ENCODE measurements at places on chromosomes 16 and 17. TPM values are rescaled to one million over a fixed set of nuclear protein-coding genes. Genes with fewer than 3 reads are reported as not detected.

DNA sequence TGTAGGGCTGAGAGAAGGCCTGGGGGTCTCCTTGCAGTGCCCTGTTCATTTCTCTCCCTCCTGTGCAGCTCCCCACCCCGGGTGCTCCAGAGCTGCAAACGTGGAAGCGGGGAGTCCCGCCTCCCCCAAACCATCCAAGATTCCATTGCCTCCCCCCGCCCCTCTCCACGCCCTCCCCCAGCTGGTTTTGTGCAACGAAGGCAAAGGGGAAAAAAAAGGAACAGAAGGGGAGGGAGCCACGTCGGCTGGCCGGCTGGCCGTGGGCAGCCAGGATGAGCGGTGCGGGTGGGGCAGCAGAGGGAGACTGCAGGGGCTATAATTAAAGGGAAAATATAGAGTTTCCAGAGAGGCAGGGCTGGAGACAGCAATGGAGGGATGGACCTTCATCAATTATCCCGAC is 1.7 kb upstream of the COL1A1 start:
- peak overlapping the region; percentile 76 for H3K27ac ChIP-seq
- no peaks in the 10 kb centered on the region for H3K36me3 ChIP-seq
- DNase-seq, result no peak
- peaks cover 50% of the 10 kb centered on the region for H3K4me1 ChIP-seq

GRCh38 chr17:48722915-48723422 is at the start of gene PRAC2:
Gene PRAC2 (plus strand): TSS chr17:48723185. CDS start chr17:48724411, 1,226 bp downstream.
- H3K27me3 ChIP-seq, result peaks cover 100% of the 10 kb centered on the region
- peaks cover 48% of the 10 kb centered on the region for H3K4me1 ChIP-seq
- no peaks in the 10 kb centered on the region for H3K36me3 ChIP-seq
- no peak within 1 kb of the TSS for H3K4me3 ChIP-seq
- no peak for DNase-seq

- H3K36me3 ChIP-seq, result peaks cover 23% of the 10 kb centered on the region
- H3K4me1 ChIP-seq, result peaks cover 63% of the 10 kb centered on the region
- peak overlapping the region; percentile 62 for H3K27ac ChIP-seq
- H3K27me3 ChIP-seq, result no peaks in the 10 kb centered on the region
- no peak for DNase-seq
- H3K4me3 ChIP-seq, result no peak overlapping the region
These were observed 58.5 kb downstream of the TBC1D16 start for GRCh38 chr17:79977161-79977631.

- H3K4me3 ChIP-seq, result no peak overlapping the region
- H3K27ac ChIP-seq, result peak overlapping the region; percentile 52
- H3K4me1 ChIP-seq, result peaks cover 19% of the 10 kb centered on the region
- no peaks in the 10 kb centered on the region for H3K36me3 ChIP-seq
These were observed 62.6 kb downstream of the ZFHX3 start for GRCh38 chr16:72985148-72985941.

GRCh38 chr17:59545942-59546341 is 19.5 kb upstream of the DHX40 start:
- no peak for DNase-seq
- H3K4me1 ChIP-seq, result no peaks in the 10 kb centered on the region
- H3K36me3 ChIP-seq, result no peaks in the 10 kb centered on the region
- H3K27ac ChIP-seq, result no peak overlapping the region
- H3K27me3 ChIP-seq, result no peaks in the 10 kb centered on the region

DNA sequence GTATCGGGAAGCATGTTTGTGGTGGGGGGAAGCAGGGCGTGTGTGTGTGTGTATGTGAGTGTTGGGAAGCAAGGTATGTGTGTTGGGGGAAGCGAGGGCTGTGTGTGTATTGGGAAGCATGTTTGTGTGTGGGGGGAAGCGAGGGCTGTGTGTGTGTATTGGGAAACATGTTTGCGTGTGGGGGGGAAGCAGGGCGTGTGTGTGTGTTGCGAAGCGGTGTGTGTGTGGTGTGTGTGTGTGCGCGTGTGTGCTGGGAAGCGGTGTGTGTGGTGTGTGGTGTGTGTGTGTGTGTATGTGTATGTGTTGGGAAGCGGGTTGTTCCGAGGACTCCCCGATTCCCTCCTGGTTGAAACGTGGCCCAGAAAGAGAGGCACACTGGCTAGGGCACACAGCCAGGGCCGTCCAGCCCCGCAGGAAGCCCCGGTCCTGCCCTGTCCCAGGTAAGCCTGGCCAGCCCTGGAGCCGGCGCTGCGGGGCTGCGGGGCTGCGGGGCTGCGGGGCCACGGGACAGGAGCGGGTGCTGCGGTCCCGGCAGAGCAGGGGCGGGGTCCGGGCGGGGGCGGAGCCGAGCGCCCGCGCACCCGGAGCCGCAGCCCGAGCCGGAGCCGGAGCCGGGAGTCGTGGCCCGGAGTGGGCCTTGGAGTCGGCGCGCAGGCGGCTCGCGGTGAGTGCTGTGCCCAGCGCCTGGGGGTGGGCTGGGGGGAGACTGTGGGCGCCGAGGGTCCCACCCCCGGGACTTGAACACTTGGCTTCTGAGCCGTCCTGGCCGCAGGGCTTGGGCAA is at the start of gene NOD2:
NOD2 (plus strand) TSS at position 608 of the 783 bp plus-strand sequence. CDS start 5,890 bp downstream, outside the sequence.
- H3K36me3 ChIP-seq, result no peaks in the 10 kb centered on the region
- H3K27ac ChIP-seq, result no peak within 1 kb of the TSS
- H3K27me3 ChIP-seq, result peaks cover 12% of the 10 kb centered on the region
- H3K4me1 ChIP-seq, result peaks cover 36% of the 10 kb centered on the region
- peak; percentile 32 for DNase-seq

DNA sequence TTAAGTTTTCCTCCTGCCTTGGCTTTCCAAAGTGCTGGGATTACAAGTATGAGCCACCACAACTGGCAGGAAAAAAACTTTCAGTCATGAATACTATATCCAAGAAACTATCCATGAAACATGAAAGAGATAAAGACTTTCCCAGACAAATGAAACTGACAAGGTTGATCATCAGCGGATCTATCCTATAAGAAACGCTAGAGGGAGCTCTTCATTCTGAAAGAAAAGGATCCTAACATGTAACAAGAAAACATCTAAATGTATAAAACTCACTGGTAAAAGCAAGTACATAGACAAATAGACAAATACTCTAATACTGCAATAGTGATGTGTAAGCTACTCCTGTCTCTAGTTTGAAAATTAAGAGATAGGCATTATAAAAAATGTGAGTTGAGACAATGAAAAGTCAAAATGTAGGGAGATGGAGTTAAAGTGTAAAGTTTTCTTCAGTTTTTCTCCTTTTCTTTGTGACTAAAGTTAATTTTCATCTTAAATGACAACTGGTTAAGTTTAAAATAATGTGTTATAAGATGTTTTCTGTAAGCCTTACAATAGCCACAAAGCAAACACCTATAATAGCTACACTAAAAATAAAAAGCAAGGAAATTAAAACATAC is 79.6 kb upstream of the TEKT1 start:
- H3K27me3 ChIP-seq, result peaks cover 3% of the 10 kb centered on the region
- DNase-seq, result no peak
- H3K4me1 ChIP-seq, result peaks cover 6% of the 10 kb centered on the region
- no peaks in the 10 kb centered on the region for H3K36me3 ChIP-seq
- no peak overlapping the region for H3K4me3 ChIP-seq
- H3K27ac ChIP-seq, result no peak overlapping the region

DNA sequence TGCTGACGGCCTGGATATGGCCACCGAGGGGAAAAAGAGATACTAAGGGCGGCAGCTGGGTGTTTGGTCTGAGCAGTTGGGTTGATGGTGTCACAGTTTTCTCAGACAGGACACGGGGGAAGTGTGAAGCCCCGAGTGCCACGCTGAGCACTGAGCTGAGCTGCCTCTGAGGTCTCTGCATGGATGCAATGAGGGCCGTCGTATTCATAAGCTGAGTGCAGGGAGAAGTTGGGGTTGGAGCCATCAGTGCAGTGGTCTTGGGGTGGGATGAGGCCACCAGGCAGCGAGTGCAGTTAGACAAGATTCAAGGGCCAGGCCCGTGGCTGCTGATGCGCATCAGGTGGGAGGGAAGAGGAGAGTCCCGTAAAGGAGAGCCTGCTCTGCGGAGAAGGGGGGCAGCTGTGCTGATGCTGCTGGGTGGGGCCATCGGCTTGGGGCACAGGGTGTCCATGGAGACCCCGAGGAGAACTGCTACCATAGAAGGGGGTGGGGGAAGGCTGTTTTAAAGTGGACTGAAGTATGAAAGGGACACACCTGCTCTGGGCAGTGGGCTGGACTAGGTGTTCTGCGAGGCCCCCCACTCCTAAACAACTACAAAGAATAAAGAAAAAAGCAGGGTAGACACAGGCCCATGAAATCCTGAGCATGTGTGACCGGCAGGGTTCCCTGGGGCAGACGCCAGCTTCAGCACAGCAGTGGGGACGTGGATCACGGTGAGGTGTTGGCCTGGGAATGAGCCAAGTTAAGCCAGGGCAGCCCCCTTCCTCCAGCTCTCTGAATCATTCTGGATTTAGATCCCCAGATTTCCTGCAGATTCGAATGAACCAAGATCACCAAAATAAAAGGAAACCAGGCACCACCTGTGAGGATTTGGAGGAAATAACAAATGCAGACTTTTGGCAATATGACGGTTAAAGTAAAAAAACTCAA is 19.7 kb downstream of the IL34 start:
- no peaks in the 10 kb centered on the region for H3K27me3 ChIP-seq
- H3K4me3 ChIP-seq, result no peak overlapping the region
- DNase-seq, result no peak
- peaks cover 92% of the 10 kb centered on the region for H3K36me3 ChIP-seq
- H3K4me1 ChIP-seq, result peaks cover 20% of the 10 kb centered on the region

- peaks cover 14% of the 10 kb centered on the region for H3K36me3 ChIP-seq
- H3K4me3 ChIP-seq, result no peak overlapping the region
- DNase-seq, result no peak
- no peak overlapping the region for H3K27ac ChIP-seq
- peaks cover 17% of the 10 kb centered on the region for H3K4me1 ChIP-seq
These were observed 164.5 kb downstream of the NTN1 start for GRCh38 chr17:9185688-9186284.

- H3K4me3 ChIP-seq, result no peak overlapping the region
- H3K27ac ChIP-seq, result no peak overlapping the region
- H3K36me3 ChIP-seq, result no peaks in the 10 kb centered on the region
- DNase-seq, result no peak
- H3K27me3 ChIP-seq, result no peaks in the 10 kb centered on the region
These were observed 157.3 kb downstream of the CDH13 start for GRCh38 chr16:82783933-82784572.

DNA sequence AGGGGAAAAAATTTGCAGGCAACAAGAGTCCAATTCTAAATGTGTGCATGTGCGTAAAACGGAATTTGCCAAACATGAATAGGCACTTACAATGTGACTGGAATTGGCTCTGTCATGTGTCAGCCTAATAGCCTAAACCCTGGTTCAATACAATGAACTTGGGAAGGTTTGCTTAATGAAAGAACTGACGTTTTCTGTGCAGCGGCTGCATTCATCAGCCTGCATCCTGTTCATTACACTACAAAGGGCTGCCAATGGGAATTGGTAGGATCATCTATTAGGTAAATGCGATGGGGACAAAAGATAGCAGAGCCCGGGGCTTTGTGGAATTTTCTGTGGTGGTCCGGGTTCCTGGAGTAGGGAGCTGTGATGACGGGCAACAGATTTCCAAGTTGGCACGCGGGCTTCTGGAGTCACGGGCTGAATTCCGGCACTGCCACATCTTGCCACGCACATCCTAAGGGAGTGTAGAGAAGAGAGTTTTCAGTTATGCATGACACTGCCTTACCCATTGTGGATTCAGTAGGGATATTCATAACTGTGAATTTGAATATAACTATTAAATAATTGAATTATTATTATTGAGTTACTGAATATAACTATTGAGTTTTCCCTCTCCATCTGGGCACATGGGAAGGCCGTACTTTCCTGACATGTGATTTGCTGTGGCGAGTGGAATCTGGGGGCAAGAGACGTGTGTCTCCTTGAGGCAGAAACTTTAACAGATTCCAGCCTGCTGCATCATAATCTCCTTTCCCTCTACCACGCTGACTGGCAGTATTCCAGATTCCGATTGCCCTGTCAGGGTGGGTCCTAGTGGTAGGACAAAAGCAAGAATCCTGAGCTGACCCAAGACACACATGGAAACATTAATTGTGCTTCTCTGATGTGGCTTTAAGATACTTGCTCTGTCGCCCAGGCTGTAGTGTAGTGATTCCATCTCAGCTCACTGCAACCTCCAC is 565.6 kb downstream of the WWOX start:
- peaks cover 5% of the 10 kb centered on the region for H3K4me1 ChIP-seq
- H3K27ac ChIP-seq, result no peak overlapping the region
- no peaks in the 10 kb centered on the region for H3K36me3 ChIP-seq
- H3K27me3 ChIP-seq, result no peaks in the 10 kb centered on the region

- H3K4me1 ChIP-seq, result no peaks in the 10 kb centered on the region
- H3K27me3 ChIP-seq, result no peaks in the 10 kb centered on the region
- no peak overlapping the region for H3K27ac ChIP-seq
These were observed 15.7 kb downstream of the SLC52A1 start for GRCh38 chr17:5019475-5019956.

GRCh38 chr16:27764427-27764826 is 214.5 kb downstream of the KATNIP start:
- H3K4me3 ChIP-seq, result no peak overlapping the region
- no peak for DNase-seq
- H3K36me3 ChIP-seq, result peaks cover 52% of the 10 kb centered on the region
- no peaks in the 10 kb centered on the region for H3K27me3 ChIP-seq

DNA sequence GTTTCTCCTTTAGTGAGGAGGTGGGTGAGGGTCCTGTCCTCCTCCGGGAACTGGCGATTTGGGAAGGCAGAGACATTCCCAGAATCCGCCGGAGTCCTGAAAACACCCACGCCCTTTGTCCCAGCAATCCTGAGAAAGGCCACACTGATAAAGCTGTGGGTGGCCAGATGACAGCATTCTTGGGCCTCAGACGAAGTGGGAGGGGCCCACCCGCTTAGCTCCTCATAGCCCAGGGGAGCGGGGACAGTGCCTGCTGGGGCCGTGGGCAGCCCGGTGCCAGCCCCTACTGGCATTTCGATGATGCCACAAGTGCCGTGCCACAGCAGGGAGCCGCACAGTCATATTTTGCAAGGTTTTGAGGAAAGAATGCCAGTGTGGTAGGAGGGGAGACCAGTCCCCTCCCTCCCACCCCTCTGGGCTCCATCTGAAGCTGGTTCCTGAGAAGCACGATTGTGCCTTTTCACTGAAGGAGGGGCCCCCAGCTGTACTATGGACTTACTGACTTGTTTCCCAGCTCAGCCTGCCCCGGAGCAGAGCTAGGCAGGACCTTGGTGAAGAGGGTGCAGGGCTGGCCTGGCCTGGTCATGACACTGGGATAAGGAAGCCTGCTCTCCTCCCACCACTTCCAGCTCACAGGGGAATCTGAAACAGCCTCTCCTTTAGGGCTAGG is 20.9 kb upstream of the MPRIP start:
- H3K4me1 ChIP-seq, result peaks cover 35% of the 10 kb centered on the region
- H3K27ac ChIP-seq, result peak overlapping the region; percentile 52
- no peak for DNase-seq
- H3K27me3 ChIP-seq, result no peaks in the 10 kb centered on the region
- H3K4me3 ChIP-seq, result no peak overlapping the region

DNA sequence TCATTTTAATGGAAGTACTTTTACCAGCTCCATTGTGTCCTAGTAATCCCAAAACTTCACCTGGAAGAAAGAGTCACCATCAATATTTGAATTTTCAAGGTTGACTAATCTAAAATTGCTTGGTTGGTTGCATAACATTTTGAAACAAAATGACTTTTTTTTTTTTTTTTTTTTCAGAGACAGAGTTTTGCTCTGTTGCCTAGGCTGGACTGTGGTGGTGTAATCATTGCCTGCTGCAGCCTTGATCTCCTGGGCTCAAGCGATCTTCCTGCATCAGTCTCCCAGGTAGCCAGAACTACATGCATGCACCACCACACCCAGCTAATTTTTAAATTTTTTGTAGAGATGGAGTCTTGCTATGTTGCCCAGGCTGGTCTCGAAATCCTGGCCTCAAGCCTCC is 12.6 kb upstream of the ABCA6 start:
- no peak overlapping the region for H3K4me3 ChIP-seq
- no peaks in the 10 kb centered on the region for H3K36me3 ChIP-seq
- H3K27ac ChIP-seq, result no peak overlapping the region
- H3K27me3 ChIP-seq, result no peaks in the 10 kb centered on the region

Gene TPSD1
- not detected for polyA plus RNA-seq

Gene ZACN
- 59.0 TPM for polyA plus RNA-seq

Gene RAC3
- 214 TPM for polyA plus RNA-seq

Gene APOH
- 0.14 TPM for polyA plus RNA-seq

Gene DNAAF8
- polyA plus RNA-seq, result 6.0 TPM

Gene RND2
- 81.8 TPM for polyA plus RNA-seq
